Ecto neural progenitor cell (in vitro differentiated cells): ENCODE measurements at places on chromosomes 16 and 17.
A peak's percentile ranks its signal among the peaks of the same experiment; 100 is the strongest.

- peak; percentile 60 for DNase-seq
Measured at GRCh38 chr16:8931859-8932258, 31.8 kb downstream of the USP7 start.

GRCh38 chr17:78925234-78925633 is at the start of gene TIMP2:
Gene TIMP2, minus strand, starts transcription at chr17:78925387. Its CDS starts 299 bp downstream, at chr17:78925088.
- peak; percentile 95 for DNase-seq

DNA sequence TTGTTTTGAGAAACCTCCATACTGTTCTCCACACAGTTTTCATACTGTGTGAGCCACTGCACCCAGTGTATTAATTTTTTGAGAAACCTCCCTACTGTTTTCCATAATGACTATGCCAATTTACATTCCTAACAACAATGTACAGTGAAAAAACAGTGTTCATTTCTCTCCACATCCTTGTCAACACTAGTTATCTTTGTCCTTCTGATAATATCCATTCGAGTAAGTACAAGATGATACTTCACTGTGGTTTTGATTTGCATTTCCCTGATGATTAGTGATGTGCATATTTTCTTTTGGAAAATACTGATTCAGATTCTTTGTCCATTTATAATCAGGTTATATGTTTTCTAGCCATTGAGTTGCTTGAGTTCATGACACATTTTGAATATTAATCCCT is 462.0 kb downstream of the CDH11 start:
- DNase-seq: no peak

GRCh38 chr17:9195961-9196670 is 174.8 kb downstream of the NTN1 start:
- peak; percentile 81 for DNase-seq

DNA sequence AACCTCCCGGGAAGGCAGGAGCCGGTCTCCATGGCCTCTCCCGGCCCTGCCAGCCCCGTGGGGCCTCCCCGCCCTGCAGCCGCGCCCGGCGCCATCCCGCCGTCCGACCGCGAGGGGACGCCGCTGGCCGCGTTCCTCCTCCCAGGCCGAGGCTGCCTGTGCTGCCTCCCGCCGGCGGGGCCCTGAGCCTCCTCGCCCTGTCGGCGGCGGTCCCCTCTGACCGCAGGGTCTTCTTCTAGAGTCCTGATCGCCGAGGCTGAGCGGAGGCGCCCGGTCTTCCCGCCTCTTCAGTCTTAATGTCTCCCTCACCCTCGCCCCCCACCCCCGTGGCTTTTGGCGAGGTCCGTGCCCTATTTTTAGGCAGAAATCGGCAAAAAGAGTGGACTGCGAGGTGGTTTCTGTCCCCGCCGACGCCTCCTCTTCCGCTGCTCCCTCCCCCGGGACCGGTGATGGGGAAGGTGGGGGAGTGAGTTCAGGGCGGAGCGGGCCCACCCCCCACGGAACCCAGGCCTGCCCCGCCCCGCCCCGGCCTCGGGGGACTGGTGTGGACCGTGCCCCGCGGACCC is 794 bp upstream of the CPNE7 start:
- peak; percentile 90 for DNase-seq

- no peak for DNase-seq
Measured at GRCh38 chr17:69192754-69193153, 35.9 kb downstream of the ABCA10 start.

GRCh38 chr16:87061243-87061920 is 255.8 kb downstream of the C16orf95 start:
- no peak for DNase-seq

DNA sequence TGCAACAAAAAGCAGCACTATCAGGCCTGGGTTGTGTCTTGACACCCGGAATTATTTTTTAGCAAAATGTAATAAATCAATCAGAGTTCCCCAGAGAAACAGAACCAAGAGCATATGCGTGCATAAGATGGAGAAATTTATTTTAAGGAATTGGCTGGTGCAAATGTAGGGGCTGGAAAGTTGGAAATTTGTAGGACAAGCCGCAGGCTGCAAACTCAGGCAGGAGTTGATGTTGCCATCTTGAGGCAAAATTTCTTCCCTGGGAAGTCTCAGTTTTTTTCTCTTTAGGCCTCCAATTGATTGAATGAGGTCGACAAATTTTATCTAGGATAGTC is 158.9 kb upstream of the FAM20A start:
- no peak for DNase-seq

DNA sequence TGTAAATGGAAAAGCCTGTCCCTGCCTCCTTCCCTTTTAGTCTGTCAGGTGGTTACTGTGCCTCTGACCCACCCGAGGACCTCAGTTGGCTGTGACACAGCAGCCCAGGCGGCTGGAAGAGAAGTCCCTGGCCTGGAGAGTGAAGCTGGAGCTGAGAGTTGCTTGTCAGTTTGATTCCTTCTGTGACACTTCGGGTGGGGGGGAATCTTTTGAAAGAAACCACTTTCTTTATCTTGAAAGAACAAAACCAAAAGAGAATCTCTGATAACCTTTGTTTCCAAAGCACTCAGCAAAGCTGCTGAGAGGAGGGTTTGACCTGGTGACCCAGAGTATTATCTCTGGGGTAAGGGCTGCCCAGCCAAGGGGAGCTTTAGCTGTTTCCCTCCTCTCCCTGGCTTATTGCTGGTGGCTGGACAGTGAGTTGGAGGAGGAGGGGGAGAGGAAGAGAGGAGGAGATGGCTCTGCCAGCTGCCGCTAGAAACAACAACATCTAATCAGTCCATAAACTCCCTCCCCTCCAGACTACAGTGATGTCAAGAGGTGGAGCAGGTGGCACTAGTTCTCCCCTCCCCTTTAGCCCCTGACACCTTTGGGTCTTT is 34.0 kb downstream of the YPEL2 start:
- peak; percentile 85 for DNase-seq

GRCh38 chr16:4116325-4117249 is at the start of gene ADCY9:
Gene ADCY9, minus strand, starts transcription at chr16:4116442. Its CDS starts 1,000 bp downstream, at chr16:4115442.
- peak; percentile 87 for DNase-seq

GRCh38 chr16:46882940-46883307 is 1.2 kb upstream of the GPT2 start:
- no peak for DNase-seq

GRCh38 chr16:67395458-67396158 is 2.3 kb upstream of the TPPP3 start:
- DNase-seq: peak; percentile 64

DNA sequence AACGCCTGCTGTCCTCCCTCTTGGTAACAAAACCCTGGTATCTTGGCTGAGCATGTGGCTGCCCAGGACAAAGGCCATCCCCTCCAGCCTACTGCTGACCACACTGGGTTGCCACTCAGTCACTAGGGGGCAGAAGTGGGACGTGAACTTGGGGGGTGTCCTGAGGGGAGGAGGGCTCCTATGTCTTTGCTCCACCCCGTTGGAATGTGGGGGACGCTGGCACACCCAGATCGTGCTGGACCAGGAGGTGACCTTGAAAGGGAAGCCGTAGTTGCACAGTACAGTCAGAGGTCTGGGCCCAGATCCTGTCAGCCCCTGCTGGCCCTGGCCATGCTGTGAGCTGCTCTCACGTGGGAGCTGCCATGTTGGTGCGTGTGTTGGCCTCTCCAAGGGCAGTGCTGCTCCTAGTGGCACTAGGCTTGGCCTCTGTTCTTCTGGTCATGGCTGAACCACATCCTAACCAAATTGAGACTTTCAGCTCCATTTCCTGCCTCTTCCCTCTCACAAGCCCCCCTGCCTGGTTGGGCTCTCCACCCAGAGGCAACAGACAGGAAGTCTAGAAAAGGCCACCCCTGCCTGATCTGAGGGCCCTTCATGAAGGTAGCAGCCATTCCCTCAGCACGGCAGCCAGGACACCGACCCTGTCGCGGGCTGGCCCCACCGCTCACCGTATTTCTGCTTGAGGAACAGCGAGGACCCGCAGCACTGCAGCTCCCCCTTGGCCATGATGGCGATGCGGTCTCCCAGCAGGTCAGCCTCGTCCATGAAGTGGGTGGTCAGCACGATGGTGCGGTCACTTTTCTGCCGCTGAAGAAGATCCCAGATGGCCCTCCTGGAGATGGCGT is 29.0 kb upstream of the RNPS1 start:
- no peak for DNase-seq

GRCh38 chr17:31815212-31815730 is 43.8 kb downstream of the COPRS start:
- no peak for DNase-seq

GRCh38 chr17:2172077-2172851 is 117.4 kb downstream of the HIC1 start:
- DNase-seq: no peak

DNA sequence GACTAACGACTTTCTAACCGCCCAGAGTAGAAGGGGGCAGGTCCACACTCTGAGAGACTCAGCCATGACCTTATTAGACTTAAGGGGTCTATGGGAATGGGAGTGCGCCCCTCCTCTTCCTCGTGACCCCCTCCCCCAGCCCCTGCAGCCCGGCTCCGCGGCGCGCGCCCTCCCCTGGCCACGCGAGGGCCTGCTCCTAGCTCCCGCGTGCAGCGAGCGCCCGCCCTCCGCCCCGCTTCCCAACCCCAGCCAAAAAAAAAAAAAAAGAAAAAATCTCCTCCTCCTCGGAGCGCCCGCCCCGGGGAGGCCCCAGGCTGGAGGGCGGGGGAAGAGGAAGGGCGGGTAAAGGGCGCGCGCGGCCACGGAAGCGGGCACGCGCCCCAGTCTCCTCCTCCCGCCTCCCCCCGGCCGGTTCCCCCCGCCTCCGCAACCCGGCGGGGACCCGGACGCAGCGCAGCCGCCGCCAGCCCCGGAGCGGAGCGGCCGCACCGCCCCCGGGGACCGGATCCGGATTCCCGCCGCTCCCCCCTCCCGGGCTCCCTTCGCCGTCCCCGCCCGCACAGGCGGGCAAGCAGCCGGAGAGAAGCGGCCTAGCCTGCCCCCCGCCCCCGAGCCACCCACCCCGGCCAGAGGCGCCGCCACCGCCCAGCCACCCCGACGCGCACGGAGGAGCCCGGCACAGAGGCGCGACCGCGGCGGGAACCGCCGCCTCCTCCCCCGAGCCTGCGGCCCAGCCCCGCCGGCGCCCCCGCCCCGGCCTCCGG is 949 bp downstream of the UBTF start:
- DNase-seq: no peak

DNA sequence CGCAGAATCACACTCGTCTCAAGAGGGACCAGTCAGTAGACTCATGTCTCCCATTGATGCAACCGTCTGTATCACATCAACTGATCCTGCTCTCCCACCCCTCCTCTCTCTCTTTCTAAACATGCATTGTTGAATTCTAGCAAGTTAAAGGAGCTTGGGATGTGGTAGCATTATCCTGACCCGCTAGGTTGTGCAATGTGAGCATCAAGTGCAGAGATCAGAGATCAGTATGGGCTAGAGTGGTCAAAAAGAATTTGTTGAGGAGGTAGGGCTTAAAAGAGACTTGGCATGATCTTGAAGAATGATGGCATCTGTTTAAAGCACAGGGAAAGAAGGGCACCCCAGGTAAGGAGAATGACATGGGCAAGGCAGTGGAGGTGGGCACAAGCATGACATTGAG is 38.7 kb downstream of the PRSS54 start:
- no peak for DNase-seq

DNA sequence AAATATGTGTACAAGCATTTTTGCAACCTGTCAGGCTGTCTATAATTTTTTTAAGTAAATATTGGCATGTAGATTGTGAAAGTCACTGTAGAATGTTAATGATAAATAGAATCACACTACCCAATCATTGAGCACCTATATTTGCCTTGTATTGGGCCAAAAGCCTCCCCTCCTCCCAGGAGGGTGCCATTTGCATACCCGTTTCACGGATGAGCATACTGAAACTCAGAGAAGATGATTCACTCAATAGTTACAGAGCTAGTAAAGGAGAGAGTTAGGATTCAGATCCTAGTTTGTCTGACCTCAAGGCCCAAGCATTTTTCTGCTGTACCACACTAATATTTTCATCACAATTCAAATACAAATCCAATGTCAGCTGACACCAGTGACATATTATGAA is 299.7 kb upstream of the CDH11 start:
- no peak for DNase-seq

GRCh38 chr17:20992987-20993862 is 49.6 kb downstream of the USP22 start:
- peak; percentile 91 for DNase-seq

GRCh38 chr16:13148836-13149235 is 247.4 kb downstream of the SHISA9 start:
- no peak for DNase-seq

GRCh38 chr17:2397247-2398171 is 3.4 kb downstream of the MNT start:
- DNase-seq: no peak

- no peak for DNase-seq
Measured at GRCh38 chr16:74760007-74760767, 14.4 kb downstream of the FA2H start.

GRCh38 chr17:935485-935884 is 44.1 kb downstream of the NXN start:
- DNase-seq: no peak

GRCh38 chr16:66503030-66503429 is 46.9 kb downstream of the TK2 start:
- no peak for DNase-seq

- DNase-seq: peak; percentile 54
Measured at GRCh38 chr17:9402590-9403199, 172.9 kb downstream of the STX8 start.

- no peak for DNase-seq
Measured at GRCh38 chr17:71699907-71700306, 420.9 kb upstream of the SOX9 start.

DNA sequence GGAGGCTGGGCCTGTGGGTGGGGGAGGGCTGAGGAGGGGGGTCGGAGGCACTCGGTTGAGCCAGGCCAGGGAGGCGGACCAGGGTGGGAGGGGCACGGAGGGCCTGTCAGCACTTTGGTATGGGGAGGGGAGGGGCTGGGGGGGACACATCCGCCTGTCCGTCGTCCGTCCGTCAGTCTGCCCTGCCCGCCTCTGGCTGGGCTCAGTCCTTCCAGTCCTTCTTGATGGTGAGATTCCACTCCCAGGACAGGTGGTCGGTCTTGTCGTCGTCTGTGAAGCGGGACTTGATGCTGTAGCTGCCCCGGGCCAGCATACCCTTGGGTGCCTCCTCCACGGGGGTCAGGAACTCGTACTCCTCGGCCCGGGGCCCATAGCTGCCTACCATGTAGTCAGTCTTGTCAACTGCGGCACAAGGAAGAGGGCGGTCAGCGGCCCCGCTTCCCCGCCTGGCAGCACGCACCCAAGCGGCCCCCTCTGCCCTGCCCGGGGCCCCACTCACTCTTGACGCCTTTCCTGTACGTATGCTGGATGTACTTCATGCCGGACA is 2.4 kb downstream of the ARHGDIA start:
- no peak for DNase-seq

DNA sequence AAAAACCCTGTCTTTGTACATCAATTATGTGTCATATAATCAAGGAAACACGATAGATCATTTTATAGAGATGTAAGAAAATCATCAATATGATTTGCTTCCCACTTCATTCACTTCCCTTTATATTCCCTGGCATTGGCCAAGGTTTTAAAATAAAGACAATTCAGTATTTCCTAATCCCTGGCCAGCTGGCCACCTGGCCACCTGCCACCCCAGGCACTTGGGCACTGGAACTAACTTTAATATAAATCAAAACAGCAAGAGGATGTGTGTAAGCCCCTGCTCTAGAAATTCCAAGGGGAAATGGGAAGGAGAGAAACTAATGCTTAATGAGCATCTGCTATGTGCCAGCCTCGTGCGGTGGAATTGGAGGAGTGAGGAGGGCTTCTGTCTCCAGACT is 58.6 kb upstream of the TOB1 start:
- no peak for DNase-seq
